Heart left ventricle (tissue), 16 donors: ENCODE measurements at places on chromosomes 13 and 19. TPM values are rescaled to one million over a fixed set of nuclear protein-coding genes. Genes with fewer than 3 reads are reported as not detected.
A peak's percentile ranks its signal among the peaks of the same experiment; 100 is the strongest.

AMH gene
- not detected for total RNA-seq

NFIX gene
- 103 TPM for total RNA-seq

DNASE2 gene
- total RNA-seq, result 36.1 TPM

TEKTIP1 gene
- total RNA-seq, result 0.81 TPM

NCAN gene
- not detected for total RNA-seq

LIM2 gene
- total RNA-seq, result not detected

ZNF880 gene
- 14.2 TPM for total RNA-seq

ZNF93 gene
- total RNA-seq, result 4.6 TPM

LHB gene
- total RNA-seq, result not detected

KISS1R gene
- total RNA-seq, result not detected

WTIP gene
- total RNA-seq, result 23.3 TPM

TTYH1 gene
- total RNA-seq, result 2.5 TPM

- H3K4me1 ChIP-seq, result no peaks in the 10 kb centered on the region
- no peak overlapping the region for H3K4me3 ChIP-seq
These were observed 955.6 kb downstream of the PCDH17 start for GRCh38 chr13:58587183-58587582.

GRCh38 chr19:36409841-36410240, 8.6 kb downstream of the ZFP82 start:
- peaks cover 54% of the 10 kb centered on the region for H3K36me3 ChIP-seq
- H3K27ac ChIP-seq, result no peak overlapping the region
- no peak overlapping the region for H3K4me3 ChIP-seq

GRCh38 chr13:90564566-90564965, 782.9 kb upstream of the MIR17HG start:
- no peak overlapping the region for H3K27ac ChIP-seq
- H3K27me3 ChIP-seq, result no peaks in the 10 kb centered on the region
- no peak for DNase-seq

GRCh38 chr19:19040417-19040816, 7.0 kb downstream of the ARMC6 start:
- H3K4me3 ChIP-seq, result no peak overlapping the region
- no peak for DNase-seq
- no peaks in the 10 kb centered on the region for H3K27me3 ChIP-seq

GRCh38 chr19:12314553-12314952, 18.9 kb downstream of the ZNF563 start:
- H3K36me3 ChIP-seq, result peaks cover 21% of the 10 kb centered on the region
- H3K4me1 ChIP-seq, result no peaks in the 10 kb centered on the region
- DNase-seq, result no peak
- H3K4me3 ChIP-seq, result no peak overlapping the region
- no peak overlapping the region for H3K27ac ChIP-seq

DNA sequence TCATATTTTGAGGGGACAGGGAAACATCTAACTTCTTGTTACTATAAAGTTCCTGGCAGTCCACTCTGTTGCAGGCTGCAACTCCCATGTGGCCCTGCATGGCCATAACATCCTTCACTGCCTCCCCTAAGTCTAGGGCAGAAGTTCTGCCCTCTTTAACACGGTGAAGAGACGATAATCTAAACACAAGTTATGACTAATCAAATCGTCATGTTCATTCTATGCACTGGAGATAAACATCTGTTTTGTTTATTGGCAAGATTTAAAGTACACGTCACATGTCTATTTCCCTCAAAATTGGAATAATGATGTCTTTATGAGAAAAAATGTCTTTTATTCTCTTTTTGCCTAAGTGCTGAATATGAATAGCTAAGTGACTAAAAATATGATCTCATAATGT, 1629.4 kb downstream of the PCDH9 start:
- H3K4me3 ChIP-seq, result no peak overlapping the region
- DNase-seq, result no peak
- no peaks in the 10 kb centered on the region for H3K27me3 ChIP-seq

DNA sequence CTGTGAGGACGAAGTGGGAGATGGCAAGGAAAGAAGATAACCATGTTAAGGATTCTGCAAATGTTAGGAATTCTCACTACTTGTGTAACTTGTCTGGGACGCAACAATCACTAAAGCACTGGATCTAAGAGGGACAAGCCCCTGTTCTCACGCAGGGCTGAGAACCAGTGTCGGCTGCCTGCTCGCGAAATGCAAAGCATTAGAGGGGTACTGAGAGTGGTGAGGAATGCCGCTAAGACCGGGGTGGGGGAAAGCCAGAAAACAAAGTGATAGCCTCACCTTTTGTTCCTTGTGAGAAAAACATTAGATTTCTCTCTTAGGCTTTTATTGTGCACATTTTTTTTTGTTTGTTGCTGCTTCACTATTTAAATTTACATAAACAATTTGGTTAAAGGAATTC, 241.9 kb downstream of the ABCC4 start:
- H3K4me1 ChIP-seq, result no peaks in the 10 kb centered on the region
- H3K4me3 ChIP-seq, result no peak overlapping the region
- H3K27me3 ChIP-seq, result no peaks in the 10 kb centered on the region
- H3K36me3 ChIP-seq, result no peaks in the 10 kb centered on the region
- H3K27ac ChIP-seq, result no peak overlapping the region

DNA sequence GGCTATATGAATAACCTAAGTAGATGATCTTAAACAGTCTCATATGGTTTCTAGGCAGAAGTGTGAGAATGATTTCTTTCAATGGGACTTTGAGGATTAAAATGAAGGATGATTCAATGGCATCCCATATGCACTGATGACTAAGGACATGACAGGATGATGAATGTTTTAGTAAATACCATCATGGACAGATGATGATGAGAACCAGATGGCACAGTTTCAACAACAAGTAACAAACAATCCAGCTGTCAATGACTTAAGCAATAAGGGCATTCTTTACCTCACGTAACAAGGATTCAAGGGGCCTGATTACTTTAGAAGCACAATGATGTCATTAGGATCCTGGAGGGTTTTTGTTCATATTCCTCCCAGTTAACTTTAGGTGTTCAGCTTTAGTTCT, 2678.4 kb downstream of the PCDH9 start:
- H3K4me3 ChIP-seq, result no peak overlapping the region
- no peak overlapping the region for H3K27ac ChIP-seq
- no peak for DNase-seq
- H3K27me3 ChIP-seq, result no peaks in the 10 kb centered on the region
- no peaks in the 10 kb centered on the region for H3K36me3 ChIP-seq

DNA sequence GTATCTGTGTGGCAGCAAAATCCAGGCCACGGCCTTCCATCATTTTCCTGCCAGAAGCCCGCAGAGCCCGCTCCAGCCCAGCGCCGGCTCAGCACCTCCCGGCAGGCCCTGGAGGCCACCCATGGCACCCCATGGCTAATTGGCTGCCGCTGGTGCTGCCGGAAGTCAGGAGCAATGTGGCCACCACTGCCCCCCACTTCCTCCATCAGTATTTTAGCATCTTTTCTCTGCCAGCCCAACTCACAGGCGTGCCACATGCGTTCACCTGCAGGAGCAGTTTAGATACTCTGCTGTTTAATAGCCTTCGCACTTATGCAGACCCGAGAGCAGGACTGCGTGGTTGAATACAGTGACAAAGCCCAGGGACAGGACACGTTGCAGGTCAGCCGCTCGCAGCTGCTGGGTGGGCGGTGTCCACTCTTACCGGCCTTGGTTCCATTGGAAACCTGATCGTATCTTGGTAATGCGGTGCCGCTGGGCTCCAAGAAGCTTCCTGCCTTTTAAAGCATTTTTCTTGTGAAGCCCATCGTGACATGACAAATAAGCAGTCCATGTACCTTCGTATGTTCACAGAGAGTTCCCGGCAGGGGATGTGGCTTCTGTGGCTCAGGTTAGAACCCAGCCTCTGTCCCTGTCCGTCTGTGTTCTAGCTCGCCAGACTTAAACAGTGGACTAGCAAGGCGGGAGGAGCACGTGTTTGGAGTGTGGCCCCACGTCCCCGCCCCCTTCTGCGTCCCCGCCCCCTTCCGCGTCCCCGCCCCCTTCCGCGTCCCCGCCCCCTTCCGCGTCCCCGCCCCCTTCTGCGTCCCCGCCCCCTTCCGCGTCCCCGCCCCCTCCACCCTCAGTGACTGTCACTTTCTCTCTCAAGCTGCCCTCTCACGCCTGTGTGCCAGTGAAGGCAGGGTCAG, 162.0 kb upstream of the SOX1 start:
- no peak for DNase-seq
- H3K36me3 ChIP-seq, result no peaks in the 10 kb centered on the region
- no peaks in the 10 kb centered on the region for H3K27me3 ChIP-seq
- no peak overlapping the region for H3K27ac ChIP-seq

GRCh38 chr13:106963151-106963550, 395.2 kb upstream of the ARGLU1 start:
- DNase-seq, result no peak
- no peak overlapping the region for H3K4me3 ChIP-seq
- no peaks in the 10 kb centered on the region for H3K4me1 ChIP-seq
- no peaks in the 10 kb centered on the region for H3K36me3 ChIP-seq
- no peak overlapping the region for H3K27ac ChIP-seq

DNA sequence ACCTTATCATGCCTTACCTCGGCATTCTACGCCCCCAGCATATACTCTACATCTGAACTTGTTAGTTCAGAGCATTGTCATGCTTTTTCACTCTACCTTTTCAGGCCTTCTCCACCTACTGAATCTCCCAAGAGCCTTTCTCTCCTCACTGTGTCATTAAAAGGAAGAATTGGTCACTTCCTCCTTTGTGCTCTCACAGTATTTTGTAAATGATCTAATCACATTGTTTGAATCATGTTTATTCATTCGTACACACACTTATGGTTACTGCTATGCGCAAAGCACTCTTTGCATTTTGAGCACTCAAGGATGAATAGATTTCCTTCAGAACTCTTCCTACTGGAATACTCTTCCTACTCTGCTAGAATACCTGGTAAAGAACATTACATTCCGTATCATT, 15.8 kb upstream of the ELF1 start:
- peaks cover 3% of the 10 kb centered on the region for H3K4me1 ChIP-seq
- H3K27ac ChIP-seq, result no peak overlapping the region
- no peak for DNase-seq

GRCh38 chr13:111954661-111955411, 112.1 kb upstream of the SOX1 start:
- H3K27me3 ChIP-seq, result no peaks in the 10 kb centered on the region
- no peaks in the 10 kb centered on the region for H3K36me3 ChIP-seq
- H3K4me1 ChIP-seq, result no peaks in the 10 kb centered on the region
- no peak overlapping the region for H3K27ac ChIP-seq
- H3K4me3 ChIP-seq, result no peak overlapping the region
- DNase-seq, result no peak

DNA sequence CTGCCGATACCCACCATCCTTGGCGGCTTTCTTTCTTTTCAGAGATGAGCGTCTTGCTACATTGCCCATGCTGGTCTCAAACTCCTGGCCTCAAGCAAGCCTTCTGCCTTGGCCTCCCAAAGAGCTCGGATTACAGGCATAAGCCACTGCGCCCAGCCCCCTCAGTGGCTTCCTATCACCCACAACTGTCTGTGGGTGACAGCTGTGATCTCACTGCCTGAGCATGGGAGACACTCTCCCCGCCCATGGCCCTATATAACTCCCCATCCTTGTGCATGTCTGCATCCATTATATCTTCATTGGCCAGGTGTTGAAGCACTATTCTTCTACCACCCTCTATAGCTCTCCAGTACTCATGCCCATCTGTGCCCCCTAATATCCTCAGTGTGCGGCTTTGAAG, 76.2 kb downstream of the PTPRS start:
- H3K36me3 ChIP-seq, result peaks cover 35% of the 10 kb centered on the region
- H3K4me3 ChIP-seq, result no peak overlapping the region
- no peak for DNase-seq

GRCh38 chr13:100521851-100522617, 66.6 kb downstream of the GGACT start:
- H3K27ac ChIP-seq, result no peak overlapping the region
- H3K4me3 ChIP-seq, result no peak overlapping the region
- no peaks in the 10 kb centered on the region for H3K4me1 ChIP-seq
- H3K27me3 ChIP-seq, result no peaks in the 10 kb centered on the region

- no peak overlapping the region for H3K27ac ChIP-seq
- H3K36me3 ChIP-seq, result no peaks in the 10 kb centered on the region
- no peaks in the 10 kb centered on the region for H3K4me1 ChIP-seq
- DNase-seq, result no peak
These were observed 6.3 kb downstream of the FREM2 start for GRCh38 chr13:38693168-38693567.

- H3K27me3 ChIP-seq, result no peaks in the 10 kb centered on the region
- DNase-seq, result no peak
- peaks cover 22% of the 10 kb centered on the region for H3K4me1 ChIP-seq
- no peak overlapping the region for H3K4me3 ChIP-seq
These were observed 35.1 kb downstream of the RNF6 start for GRCh38 chr13:26186995-26187394.

DNA sequence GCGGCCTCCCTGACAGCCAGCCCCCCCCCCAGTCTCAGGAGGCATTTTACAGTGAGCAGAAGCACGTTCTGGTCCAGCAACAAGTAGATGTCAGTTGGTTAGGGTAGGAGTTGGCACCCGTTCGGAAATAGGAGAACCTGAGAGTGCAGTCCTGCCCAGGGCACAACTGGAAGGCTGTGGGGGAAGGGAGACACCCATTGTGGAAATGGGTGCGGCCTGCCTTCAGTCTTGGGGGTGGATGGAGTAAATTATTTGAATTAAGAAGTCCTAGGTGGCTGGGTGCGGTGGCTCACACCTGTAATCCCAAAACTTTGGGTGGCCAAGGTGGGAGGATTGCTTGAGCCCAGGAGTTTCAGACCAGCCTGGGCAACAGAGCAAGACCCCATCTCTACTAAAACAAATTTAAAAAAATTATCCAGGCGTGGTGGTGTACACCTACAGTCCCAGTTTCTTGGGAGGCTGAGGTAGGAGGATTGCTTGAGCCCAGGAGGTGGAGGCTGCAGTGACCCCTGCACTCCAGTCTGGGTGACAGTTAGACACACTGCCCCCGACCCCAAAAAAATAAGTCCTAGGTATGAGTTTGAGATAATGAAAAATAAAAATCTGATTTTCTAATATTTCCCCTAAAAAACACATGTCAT, 1.2 kb downstream of the CIRBP start:
- peak overlapping the region; percentile 82 for H3K4me3 ChIP-seq
- H3K27me3 ChIP-seq, result no peaks in the 10 kb centered on the region
- H3K4me1 ChIP-seq, result peaks cover 87% of the 10 kb centered on the region
- H3K36me3 ChIP-seq, result peaks cover 52% of the 10 kb centered on the region
